Esophagus squamous epithelium (tissue), 5 donors: ENCODE measurements at places on chromosomes 12 and 14.

DNA sequence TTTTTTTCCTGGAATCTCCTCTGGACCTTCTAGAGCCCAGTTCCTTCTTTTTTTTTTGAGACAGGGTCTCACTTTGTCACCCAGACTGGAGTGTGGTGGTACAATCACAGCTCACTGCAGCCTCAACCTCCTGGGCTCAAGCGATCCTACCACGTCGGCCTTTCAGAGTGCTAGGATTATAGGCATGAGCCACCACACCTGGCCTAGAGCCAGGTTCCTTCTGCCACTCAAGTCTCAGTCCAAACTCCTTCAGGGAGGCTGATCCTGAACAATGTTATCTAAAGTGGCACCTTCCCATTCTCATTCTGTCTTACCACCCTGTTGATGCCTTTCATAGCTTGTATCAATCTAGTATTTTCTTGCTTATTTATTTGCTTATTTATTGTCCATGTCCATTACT lies 22.3 kb upstream of the ELK3 start:
- H3K36me3 ChIP-seq = no peaks in the 10 kb centered on the region
- no peaks in the 10 kb centered on the region for H3K27me3 ChIP-seq
- H3K4me1 ChIP-seq = peaks cover 4% of the 10 kb centered on the region
- no peak overlapping the region for H3K4me3 ChIP-seq
- DNase-seq = no peak

- no peak overlapping the region for H3K27ac ChIP-seq
- no peak for DNase-seq
Observed at GRCh38 chr14:102034301-102034700, 52.5 kb downstream of the HSP90AA1 start.

DNA sequence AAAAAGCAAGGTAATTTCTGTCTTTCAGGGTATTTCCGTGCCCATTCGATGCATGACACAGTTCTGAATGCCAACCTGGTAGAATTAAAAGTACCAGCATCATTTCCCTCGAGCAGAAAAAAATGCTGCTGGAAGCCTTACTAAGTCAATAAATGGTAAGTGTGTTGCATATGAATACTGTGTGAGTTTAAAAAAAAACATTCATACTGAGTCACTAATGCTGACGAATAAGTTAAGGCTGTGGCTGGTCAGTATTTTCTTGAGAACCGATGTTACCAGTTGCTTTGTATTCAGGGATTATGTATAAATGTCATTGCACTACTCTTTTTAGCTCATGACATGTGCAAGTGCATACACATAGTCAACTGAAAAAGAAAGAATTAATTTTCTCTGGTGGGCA lies 710.2 kb downstream of the TRHDE start:
- DNase-seq = no peak
- no peaks in the 10 kb centered on the region for H3K4me1 ChIP-seq
- H3K27ac ChIP-seq = no peak overlapping the region
- no peaks in the 10 kb centered on the region for H3K36me3 ChIP-seq
- no peaks in the 10 kb centered on the region for H3K27me3 ChIP-seq
- no peak overlapping the region for H3K4me3 ChIP-seq

- peaks cover 3% of the 10 kb centered on the region for H3K27me3 ChIP-seq
- H3K27ac ChIP-seq = peak overlapping the region; percentile 10
- DNase-seq = no peak
- H3K36me3 ChIP-seq = no peaks in the 10 kb centered on the region
- no peak overlapping the region for H3K4me3 ChIP-seq
Observed at GRCh38 chr14:91830777-91831176, 36.6 kb downstream of the TC2N start.

DNA sequence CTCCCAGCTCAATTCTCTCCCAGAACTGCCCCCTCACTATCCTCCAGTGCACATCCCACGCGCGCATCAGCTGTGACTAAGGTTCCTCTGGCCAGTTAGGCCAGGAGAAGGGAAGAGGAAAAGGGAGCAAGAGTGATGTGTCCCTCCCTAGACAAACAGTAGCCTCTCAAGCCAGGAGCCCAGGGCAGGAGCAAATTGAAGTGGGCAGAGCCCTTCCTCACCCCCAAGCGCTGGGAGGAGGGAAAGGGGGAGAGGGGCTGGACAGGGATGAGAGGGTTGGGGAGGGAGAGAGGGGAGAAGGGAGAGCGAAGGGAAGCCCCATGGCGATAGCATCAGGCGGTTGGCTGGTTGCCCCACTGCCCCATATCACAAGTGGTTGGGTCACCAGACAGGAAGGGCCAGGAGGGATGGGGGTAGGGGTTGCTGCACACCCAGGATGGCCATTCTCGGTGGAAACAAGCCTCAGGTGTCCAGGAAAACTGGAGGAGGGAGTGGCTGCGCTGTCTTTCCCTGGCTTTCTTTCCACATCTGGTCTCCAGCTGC lies 1.1 kb downstream of the CD63 start:
- DNase-seq = no peak
- peak overlapping the region; percentile 96 for H3K27ac ChIP-seq
- peaks cover 9% of the 10 kb centered on the region for H3K36me3 ChIP-seq
- H3K4me1 ChIP-seq = peaks cover 54% of the 10 kb centered on the region
- no peaks in the 10 kb centered on the region for H3K27me3 ChIP-seq

DNA sequence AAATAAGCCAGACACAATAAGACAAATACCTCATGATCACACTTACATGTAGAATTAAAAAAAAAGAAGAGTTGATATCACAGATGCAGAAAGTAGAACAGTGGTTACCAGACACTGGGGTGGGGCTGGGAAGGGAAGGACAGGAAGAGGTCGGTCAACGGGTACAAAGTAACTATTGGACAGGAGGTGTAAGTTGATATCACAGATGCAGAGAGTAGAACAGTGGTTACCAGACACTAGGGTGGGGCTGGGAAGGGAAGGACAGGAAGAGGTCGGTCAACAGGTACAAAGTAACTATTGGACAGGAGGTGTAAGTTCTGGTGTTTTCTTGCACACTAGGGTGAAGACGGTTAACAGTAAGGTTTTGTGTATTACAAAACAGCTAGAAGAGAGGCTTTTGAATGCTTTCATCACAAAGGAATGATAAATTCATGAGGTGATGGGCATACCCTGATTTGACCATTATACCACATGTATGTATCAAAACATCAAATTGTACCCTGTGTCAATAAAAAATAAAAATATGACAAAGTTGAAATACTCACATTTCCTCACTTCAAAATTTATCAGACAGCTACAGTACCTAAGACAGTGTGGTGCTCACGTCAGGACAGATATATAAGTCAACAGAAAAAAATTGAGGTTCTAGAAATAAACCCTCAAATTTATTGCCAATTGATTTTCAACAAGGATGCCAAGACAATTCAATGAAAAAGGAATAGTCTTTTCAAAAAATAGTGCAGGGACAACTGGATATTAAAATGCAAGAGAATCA lies 32.8 kb downstream of the GALC start:
- H3K36me3 ChIP-seq = no peaks in the 10 kb centered on the region
- H3K4me3 ChIP-seq = no peak overlapping the region
- DNase-seq = no peak
- H3K27ac ChIP-seq = no peak overlapping the region

- H3K27me3 ChIP-seq = no peaks in the 10 kb centered on the region
- H3K27ac ChIP-seq = peak overlapping the region; percentile 80
- no peaks in the 10 kb centered on the region for H3K36me3 ChIP-seq
- no peak for DNase-seq
- H3K4me1 ChIP-seq = peaks cover 64% of the 10 kb centered on the region
Observed at GRCh38 chr12:6345319-6346091, 3.6 kb upstream of the TNFRSF1A start.

DNA sequence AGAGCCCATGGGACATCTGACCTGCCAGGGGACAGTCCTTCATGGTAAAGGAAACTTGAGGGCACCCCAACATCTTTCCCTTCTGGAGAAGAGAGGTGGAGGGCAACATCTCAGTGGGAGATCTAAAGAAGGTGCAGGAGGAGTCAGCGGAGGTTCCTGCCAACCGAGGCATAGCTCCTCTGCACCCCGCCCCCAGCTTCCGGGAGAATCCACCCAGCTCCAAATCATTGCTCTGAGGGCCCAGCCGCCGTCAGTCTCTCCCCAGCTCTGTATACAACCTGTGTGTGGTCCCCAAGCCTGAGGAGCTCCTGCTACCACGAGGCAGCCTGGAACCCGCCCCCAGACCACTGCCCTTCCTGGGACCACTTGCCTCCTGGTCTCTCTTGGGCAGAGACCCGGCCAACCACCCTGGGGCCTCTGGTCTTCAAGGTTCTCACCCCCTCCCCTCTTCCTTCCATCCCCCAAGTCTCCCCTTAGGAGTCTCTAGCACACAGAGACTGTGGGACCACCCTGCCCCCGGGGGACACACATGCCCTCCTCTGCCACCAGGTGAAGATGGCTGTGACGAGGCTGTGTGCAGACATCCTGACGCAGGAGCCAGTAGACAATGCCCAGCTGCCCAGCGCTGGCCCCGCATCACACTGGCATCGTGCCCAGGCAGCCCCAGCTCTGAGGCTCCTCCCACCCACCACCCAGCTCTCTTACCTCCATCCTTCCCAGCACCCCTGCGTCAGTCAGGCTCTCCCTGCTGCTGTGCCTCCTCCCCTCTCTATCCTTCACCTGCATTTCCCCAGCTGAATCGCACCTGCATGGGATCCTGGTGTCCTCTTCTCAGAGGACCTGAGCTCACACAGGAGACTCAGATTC lies 13.0 kb upstream of the NUDT14 start:
- no peaks in the 10 kb centered on the region for H3K36me3 ChIP-seq
- H3K4me3 ChIP-seq = no peak overlapping the region
- DNase-seq = no peak
- peaks cover 49% of the 10 kb centered on the region for H3K4me1 ChIP-seq
- H3K27ac ChIP-seq = no peak overlapping the region
- H3K27me3 ChIP-seq = peaks cover 98% of the 10 kb centered on the region

DNA sequence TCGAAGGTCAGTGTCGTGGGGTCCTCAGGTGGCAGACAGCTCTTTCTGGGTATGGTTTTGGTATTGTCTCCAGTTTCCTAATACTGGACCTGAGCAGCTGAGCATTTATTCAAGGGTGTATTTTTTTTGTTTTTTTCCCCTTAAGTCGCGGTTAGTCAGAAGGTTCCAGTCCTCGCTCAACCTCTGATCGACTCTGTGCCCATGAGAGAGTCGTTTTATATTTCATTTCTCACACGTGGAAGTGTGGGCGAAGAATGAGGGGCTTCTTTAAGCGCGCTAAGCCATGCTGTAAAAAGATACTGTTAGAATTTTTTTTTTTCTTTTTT lies 499 bp downstream of the MIPOL1 start:
- no peaks in the 10 kb centered on the region for H3K36me3 ChIP-seq
- no peak for DNase-seq
- peak overlapping the region; percentile 92 for H3K27ac ChIP-seq
- no peaks in the 10 kb centered on the region for H3K27me3 ChIP-seq
- H3K4me1 ChIP-seq = peaks cover 43% of the 10 kb centered on the region
- H3K4me3 ChIP-seq = peak overlapping the region; percentile 62

GRCh38 chr12:124098101-124098757 lies 125.2 kb downstream of the ZNF664 start:
- no peak for DNase-seq
- no peaks in the 10 kb centered on the region for H3K36me3 ChIP-seq
- H3K4me1 ChIP-seq = peaks cover 12% of the 10 kb centered on the region

DNA sequence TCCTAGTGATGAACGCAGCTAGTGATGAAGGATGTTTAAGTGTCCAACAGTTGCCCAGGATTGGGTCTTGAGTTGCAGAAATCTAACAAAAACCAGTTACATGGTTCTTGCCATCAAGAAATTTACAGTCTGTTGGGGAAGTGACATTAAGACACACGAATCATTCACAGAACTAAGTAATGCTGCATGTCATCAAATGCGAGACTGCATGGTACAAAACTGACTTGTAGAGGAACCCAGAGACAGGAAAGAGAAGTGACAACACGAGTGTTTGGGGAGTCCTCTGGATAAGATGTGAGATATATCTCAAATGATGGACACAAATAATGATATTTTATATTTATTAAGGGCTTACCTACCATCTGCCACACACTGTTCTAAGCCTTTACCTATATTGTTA lies 6.1 kb upstream of the SYNE3 start:
- no peak overlapping the region for H3K27ac ChIP-seq
- H3K4me1 ChIP-seq = peaks cover 36% of the 10 kb centered on the region
- no peak for DNase-seq
- H3K27me3 ChIP-seq = no peaks in the 10 kb centered on the region
- no peak overlapping the region for H3K4me3 ChIP-seq
- no peaks in the 10 kb centered on the region for H3K36me3 ChIP-seq

DNA sequence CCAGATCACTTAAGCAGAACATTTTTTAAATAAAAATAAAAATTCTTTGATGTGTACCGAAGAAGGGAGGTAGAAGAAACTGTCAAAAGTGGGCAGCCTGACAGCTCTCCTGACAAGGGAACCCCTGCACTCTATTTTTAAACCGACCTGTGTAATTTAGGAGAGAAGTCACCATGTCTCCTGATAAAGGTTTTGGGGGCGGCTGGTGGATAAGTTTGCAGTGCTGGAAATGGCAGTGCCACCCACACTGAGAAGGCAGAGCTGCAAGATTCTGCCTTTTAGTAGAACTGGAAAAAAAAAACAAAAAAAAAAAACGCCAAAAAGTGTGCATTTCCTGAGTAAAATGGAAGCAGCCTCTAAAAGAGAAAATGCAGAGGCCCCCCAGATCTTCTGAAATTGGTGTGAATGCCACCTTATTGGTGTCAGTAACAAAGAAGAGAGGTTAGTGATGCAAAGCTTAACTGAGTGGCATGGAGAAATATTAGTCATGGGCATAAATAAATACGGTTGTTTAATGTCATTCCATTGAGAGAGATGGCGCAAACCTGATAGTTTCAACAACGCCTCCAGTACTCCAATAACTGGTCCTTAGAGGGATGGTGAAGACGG lies 24.7 kb downstream of the DUSP6 start:
- H3K27ac ChIP-seq = peak overlapping the region; percentile 13
- no peaks in the 10 kb centered on the region for H3K4me1 ChIP-seq
- no peaks in the 10 kb centered on the region for H3K36me3 ChIP-seq
